Brain (organoid and tissue), 16 donors: ENCODE measurements at places on chromosomes 2 and 18.

- no peak for DNase-seq
Measured at GRCh38 chr2:181258720-181259119, 198.5 kb upstream of the ITGA4 start.

DNA sequence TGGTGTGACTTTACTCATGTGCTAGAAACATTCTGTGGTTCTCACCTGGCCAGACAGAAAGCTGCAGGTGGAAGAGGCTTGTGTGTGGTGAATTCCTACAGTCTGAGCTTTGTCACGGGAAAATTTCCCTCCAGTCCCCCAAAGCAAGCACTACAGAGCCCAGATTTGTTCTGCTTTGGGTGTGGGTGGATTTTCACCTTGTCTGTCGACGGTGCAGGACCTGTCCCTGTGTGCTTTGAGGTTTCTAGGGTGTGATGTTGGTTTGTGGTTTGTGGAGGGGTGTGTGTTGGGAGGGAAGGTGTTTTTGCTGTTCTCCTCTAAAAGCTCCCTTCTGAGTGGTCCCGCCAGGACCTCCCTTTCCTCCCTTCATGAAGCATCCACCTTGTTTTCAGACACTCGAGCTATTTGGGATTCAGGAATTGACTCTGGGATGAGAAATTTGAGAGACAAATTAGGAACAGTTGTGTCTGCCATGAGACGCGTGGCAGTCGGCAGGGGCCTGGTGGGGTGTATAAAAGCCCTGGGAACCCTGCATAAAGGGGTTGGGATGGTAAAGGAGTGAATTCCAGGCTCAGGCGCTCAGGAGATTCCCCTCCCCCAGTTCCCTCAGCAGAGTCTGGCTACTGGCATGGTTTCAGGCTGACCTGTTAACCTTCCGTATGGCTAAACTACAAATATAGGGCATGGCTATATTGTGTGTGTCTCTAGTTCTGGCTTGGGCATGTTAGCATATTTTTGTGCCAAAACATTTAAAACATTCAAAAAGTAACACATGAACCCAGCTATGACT, 65.5 kb downstream of the DGKD start:
- DNase-seq = peak; percentile 46

DNA sequence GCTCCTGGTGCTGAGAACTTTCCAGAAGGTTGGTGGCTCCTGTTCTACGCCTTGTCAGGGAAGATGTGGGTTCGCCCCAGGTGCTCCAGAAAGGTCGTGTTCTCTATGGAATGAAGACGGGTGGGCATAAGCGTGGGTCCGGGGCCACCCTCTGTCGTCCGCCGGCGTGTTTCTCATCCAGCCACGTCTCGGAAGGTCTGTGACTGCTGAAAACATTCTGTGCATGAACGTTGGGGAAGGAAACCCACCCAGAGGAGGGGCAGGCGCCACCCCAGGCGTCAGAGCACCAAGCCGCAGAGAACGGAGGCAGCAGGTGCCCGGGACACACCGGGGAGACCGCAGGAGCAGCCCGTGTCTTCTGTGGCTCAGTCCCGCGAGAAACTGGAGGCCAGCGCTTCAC, 118.2 kb downstream of the RTP5 start:
- DNase-seq = no peak

DNA sequence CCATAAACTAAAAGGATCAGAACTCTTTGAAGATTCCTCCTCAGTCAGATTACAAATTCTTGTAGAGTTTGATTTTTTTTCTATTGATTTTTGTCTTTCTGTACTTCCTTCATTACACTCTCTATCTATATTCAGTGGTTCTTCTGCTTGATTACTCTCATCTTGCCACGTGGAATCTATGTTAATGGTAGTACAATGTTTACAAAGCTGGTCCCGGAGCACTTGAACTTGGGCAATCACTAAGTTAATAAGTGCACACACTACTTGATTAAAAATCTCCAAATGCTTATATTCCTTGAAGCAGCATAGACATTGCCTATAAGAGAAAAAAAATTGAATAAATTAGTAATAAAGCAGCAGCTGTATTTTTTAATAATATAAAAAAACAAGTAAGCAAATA, 65.1 kb downstream of the USP34 start:
- DNase-seq = no peak

DNA sequence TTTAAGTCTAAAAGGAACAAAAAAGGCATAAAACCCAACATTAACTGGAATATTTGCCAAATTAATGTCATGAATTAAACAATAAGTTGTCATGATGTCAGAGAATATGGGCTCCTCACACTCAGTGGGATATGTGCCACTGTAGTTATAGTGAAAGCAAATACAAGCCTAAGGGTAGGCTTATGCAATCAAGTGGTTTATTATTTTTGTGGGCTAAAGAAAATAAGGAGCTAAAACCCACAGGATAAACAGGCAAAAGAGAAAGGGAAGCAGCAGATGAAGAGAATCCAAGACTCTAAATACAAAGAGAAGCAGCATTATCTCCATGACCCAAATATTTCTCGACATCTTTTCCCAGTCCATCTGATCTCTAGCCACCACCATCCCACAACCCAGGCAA, 17.5 kb downstream of the YWHAQ start:
- DNase-seq = no peak

GRCh38 chr2:158775273-158776027, 19.7 kb upstream of the DAPL1 start:
- no peak for DNase-seq
